CD4-positive, alpha-beta T cell treated with Interleukin-6 at 100 ng/mL for 8 hours (primary cell): ENCODE measurements at places on chromosomes 2 and 18.

GRCh38 chr2:96353032-96353561 lies 17.5 kb downstream of the NCAPH start:
- no peak for DNase-seq

- DNase-seq: no peak
These were observed 57.7 kb downstream of the METTL4 start for GRCh38 chr18:2513616-2514015.

DNA sequence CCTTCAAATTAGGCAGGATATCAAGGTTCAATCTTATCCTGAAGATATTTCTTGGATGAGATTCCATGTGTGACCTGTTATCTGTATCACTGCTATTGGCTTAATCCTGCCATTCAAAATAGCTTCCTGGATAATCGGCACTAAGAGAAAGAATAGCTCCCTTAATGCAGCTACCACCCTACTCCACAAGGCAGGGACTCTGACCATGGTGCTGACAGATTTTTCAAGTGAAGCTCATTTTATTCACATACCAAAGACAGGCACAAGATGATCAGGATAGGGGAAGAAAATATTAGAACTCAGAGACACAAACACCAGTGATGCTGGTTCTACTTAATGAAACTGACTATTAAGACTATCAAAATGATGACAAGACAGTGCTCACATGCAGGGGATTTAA lies 74.9 kb downstream of the ORC4 start:
- DNase-seq: no peak

DNA sequence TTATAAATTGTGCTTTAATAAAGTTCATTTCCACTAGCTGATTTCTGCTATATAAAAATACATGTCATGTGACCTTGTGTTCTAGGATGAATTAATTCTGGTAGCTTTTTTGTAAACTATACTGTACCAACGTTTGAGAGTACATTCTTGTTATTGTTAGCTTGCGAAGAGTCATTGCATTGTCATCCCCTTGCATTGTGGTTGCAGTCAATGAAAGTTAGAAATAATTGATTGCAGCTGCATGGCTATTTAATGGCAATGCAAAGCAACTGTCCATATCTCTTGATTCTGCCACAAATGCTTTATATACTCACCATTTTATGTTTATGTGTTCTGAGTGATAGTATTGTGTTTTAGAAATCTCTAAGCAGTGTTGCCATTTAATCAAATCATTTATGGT lies 91.6 kb downstream of the ZNF407 start:
- no peak for DNase-seq

- no peak for DNase-seq
These were observed 1779.7 kb upstream of the CELF4 start for GRCh38 chr18:39345321-39345720.

GRCh38 chr2:216690853-216691741 lies 4.3 kb downstream of the IGFBP5 start:
- no peak for DNase-seq

- DNase-seq: no peak
These were observed 467.7 kb downstream of the PARD3B start for GRCh38 chr2:205012961-205013360.

GRCh38 chr18:41617647-41618046 lies 337.4 kb upstream of the PIK3C3 start:
- DNase-seq: no peak

GRCh38 chr18:39840406-39840805 lies 2114.6 kb upstream of the PIK3C3 start:
- DNase-seq: no peak

DNA sequence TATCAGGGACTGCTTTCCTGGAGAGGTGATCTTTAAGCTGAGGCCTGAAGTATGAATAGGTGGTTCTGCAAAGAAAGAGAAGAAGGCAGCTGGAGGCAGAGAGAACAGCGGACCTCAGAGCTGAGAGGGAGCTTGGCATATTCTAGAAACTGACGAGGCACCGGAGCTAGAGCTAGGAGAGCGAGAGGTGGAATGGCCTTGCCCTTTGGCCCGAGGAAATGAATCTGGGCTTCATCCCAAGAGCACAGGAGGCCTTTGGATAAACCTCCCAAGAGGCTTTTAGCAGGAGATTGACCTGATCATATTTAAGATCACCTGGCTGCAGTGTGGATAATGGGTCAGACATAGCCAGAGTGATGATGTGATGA lies 7.9 kb downstream of the DYSF start:
- DNase-seq: no peak

DNA sequence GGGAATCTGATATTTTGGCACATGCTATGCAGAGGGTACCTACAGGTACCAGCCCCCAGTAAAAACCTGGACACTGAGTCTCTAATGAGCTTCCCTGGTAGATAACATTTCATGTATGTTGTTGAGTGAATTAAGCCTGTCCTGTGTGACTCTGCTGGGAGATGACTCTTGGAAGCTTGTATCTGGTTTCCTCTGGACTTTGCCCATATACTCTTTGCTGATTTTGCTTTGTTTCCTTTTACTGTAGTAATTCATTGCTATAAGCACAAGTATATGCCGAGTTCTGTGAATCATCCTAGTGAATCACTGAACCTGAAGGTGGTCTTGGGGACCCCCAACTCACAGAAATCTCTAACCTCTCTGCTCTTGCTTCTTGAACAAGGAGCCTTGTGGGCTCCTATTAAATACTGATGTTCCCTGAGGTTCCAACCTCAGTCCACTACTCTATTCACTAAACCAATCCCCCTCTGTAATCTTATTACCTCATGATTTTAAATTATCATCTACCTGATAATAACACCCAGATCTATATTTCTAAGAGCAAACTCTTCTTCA lies 94.3 kb upstream of the WDSUB1 start:
- no peak for DNase-seq

DNA sequence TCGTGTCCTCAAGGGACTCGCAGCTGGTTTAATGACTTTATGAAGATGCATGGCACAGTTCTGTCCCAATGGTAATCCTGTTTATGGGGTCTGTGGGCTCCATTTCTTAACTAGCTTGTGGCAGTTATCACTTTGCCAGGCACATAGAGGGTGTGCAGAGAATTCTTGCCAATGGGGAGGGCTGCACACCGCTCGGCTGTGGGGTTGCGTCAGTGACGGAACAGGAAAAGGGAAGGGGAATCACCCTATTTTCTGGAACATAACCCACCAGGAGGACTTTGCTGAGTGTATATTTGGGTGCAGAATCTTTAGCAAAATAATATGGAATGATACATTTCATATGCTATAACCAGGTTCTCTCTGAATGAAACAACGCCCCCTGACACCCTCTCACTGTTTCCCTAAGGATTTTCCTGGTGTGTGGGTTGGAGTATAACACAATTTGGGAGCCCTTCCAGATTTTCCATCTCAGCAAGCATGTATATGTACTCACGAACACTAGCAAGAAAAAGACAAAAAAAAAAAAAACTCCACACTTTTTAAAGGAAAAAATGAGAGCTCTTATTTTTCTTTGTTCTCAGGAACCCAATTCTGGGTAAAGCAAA lies 43.9 kb upstream of the TRIB2 start:
- no peak for DNase-seq

GRCh38 chr18:58640891-58641610 lies 12.2 kb upstream of the ALPK2 start:
- no peak for DNase-seq

DNA sequence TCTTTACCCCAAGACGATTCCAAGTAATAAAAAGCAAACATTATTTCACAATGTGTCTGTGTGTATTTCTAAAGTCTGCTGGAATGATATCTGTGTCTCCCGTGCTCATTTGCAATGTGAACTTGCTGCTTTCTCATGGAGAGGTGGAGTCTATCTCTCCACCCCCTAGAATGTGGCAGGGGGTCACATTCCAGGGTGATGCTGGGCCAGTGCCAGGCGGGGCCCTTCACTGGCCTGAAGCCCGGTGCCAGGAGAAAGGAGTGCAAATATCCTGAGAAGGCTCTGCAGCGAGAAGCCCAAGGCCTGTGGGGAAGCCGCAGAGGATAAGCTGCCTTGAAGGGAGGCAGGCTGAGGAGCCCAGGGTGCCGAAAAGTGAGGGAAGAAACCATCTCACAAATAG lies 26.8 kb upstream of the LDLRAD4 start:
- DNase-seq: no peak
